Type B pancreatic cell (in vitro differentiated cells): ENCODE measurements at places on chromosomes 6 and 20. TPM values are rescaled to one million over a fixed set of nuclear protein-coding genes. Genes with fewer than 3 reads are reported as not detected.

Gene CTAGE9
- total RNA-seq = not detected in 2 replicates

DNA sequence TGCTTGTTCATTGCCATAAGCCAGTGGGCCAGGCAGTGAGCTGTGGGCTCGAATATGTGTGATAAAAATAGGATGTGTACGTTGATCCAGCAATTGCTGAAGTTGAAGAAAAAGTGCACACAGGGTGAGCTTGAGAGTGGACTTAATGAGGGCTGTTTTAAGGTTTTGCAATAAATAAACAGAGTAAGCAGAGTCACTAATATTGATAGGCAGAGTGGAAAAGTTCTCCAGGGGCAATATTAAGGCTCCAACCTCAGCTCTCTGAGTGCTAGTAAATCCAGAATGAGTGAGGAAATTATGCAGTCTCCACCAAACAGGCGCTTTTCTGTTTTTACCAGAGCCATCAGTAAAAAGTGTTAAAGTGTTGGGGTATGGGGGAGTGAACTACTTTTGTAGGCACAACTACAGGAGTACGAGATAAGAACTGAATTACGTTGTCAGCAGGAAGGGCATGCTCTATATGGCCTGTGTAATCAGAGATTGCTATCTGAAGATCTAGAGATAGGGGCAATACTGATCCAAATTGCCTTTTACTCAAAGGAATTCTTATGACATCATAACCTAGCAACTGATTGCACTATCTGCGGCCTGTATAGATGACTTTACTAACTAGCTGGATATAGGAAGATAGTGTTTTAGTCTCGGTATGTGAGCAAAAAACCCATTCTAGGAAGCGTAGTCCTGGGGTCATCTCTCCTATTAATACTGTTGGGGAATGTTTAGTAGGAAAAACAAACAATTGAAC is 7.6 kb upstream of the TBC1D20 start:
- H3K4me3 ChIP-seq = no peak overlapping the region
- DNase-seq = no peak
- peaks cover 17% of the 10 kb centered on the region for H3K36me3 ChIP-seq
- peaks cover under 1% of the 10 kb centered on the region for H3K27me3 ChIP-seq
- H3K4me1 ChIP-seq = no peaks in the 10 kb centered on the region

DNA sequence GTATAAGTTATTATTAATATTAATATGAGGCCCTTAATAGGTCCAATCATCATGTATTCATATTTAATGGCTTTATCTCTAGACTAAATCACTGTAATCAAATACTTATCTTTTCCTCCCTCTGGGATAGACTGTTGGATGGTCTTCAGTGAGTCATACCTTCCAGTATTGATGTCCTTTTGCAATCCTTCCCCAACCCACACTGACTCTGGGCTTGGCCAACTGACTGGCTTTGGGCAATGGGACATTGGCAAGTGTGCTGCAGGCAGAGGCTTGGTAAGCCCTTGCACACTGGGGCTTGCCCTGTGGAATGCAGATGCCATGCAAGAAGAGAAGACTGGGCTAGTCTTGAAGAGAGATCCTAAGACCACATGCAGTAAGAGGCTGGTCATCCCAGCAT is 136.6 kb downstream of the CCDC170 start:
- H3K4me3 ChIP-seq = no peak overlapping the region
- H3K27me3 ChIP-seq = no peaks in the 10 kb centered on the region

DNA sequence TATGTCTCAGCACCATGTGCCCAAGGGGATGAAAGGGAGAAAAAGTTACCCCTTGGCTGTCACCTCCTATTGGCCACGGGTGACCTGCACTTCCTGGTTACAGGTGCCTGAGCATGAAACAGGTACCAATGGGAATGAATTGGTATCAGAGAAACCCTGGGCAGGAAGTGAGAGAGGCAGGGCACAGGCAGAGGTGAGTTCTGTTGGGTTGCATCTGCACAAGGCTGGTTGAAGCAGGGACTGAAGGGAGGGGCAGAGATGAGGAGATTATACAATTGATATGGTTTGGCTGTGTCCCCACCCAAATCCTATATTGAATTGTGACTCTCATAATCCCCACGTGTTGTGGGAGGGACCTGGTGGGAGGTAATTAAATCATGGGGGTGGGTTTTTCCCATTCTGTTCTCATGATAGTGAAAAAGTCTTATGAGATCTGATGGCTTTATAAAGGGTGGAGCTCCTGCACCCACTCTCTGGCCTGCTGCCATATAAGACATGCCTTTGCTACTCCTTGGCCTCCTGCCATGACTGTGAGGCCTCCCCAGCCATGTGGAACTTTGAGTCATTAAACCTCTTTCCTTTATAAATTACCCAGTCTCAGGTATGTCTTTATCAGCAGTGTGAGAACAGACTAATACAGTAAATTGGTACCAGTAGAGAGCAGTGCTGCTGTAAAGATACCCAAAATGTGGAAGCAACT is 291.8 kb downstream of the LRFN2 start:
- peaks cover 12% of the 10 kb centered on the region for H3K27me3 ChIP-seq
- H3K27ac ChIP-seq = no peak overlapping the region
- no peak for DNase-seq
- no peaks in the 10 kb centered on the region for H3K36me3 ChIP-seq

DNA sequence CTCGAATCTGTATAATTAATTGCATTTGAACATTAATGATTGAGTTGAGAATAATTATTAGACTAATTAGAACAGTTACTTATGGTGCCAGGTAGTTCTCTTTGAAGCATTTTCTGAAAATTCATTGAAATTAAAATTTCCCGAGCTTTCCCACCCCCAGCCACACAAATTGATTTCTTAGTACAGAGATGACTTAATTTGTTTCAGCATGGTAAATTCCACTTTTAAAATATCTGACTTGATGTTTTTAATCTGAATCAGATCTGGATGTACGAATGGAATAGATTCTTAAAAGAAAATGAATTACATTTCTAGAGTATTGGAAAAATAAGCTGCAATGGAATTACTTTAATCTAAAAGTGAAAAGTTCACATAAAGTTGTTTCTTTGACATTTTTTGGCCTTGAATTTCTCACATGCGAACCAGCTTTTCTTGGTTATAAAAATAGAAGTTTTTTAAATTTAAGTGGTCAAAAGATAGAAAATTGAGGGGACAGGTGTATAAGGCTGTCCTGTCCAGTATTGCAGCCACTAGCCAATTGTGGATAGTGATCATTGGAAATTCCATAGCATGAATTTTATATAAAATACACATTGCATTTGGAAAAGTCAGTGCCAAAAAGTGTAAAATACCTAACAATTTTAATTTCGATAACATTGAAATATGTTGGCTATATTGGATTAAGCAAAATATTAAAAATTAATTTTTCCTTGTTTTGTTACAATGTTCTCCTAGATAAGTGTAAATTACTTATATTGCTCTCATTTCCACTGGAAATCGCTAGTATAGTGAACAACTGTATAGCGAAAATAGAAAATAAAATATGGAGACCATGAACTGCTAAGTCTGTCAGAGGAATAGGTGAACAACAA is 102.9 kb downstream of the OR2B2 start:
- H3K27ac ChIP-seq = peak overlapping the region; percentile 99
- H3K27me3 ChIP-seq = no peaks in the 10 kb centered on the region
- peak overlapping the region; percentile 98 for H3K4me3 ChIP-seq
- no peaks in the 10 kb centered on the region for H3K36me3 ChIP-seq
- peaks cover 32% of the 10 kb centered on the region for H3K4me1 ChIP-seq
- DNase-seq = no peak

GRCh38 chr6:154468760-154469159 is 41.7 kb downstream of the CNKSR3 start:
- no peak overlapping the region for H3K27ac ChIP-seq
- no peak for DNase-seq
- H3K36me3 ChIP-seq = peaks cover 23% of the 10 kb centered on the region
- H3K4me3 ChIP-seq = no peak overlapping the region
- H3K27me3 ChIP-seq = no peaks in the 10 kb centered on the region

DNA sequence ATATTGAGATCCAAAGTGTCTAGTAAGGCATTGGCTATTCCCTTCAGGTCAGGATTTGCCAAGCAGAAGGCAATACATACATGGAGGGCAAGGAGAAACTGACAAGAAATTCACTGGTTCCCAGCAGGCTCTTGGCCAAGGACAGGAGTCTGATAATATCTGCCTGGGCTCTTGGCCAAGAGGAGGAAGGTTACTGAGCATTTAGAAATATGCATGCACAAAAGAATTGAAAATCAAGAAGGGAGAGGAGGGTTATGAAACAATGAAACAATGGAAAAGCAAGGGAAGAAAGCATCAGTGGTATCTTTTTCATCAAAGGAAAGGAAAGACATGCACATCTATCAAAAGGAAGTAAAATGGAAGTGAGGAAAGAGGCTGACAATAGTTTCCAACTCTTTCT is 42.4 kb downstream of the ARHGAP18 start:
- H3K36me3 ChIP-seq = no peaks in the 10 kb centered on the region
- no peak overlapping the region for H3K27ac ChIP-seq
- no peak overlapping the region for H3K4me3 ChIP-seq
- no peak for DNase-seq
- H3K4me1 ChIP-seq = peaks cover 20% of the 10 kb centered on the region

GRCh38 chr6:110322874-110323242 is 35.3 kb downstream of the METTL24 start:
- H3K27me3 ChIP-seq = no peaks in the 10 kb centered on the region
- H3K4me3 ChIP-seq = peak overlapping the region; percentile 57
- H3K27ac ChIP-seq = peak overlapping the region; percentile 88
- no peaks in the 10 kb centered on the region for H3K36me3 ChIP-seq

DNA sequence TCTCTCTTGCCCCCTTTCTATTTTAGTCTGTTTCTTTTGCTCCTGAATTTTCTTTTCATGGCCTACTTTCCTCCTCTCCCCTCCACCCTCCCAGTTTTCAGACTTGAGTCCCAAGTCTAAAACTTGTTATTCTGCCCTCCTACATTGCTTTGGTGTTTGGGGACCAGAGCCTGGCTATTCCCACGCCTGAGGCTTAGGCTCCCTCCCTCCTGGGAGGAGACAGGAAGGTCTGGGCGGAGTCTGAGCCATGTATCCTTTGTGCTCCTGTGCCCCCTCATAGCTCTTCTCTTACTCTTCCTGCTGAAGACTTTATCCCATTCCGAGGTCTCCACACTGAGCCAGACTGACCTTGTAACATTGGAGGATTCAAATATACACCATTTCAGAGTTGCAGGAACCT is 69.5 kb downstream of the DAAM2 start:
- peaks cover 3% of the 10 kb centered on the region for H3K36me3 ChIP-seq
- no peak for DNase-seq
- no peaks in the 10 kb centered on the region for H3K27me3 ChIP-seq
- peaks cover 8% of the 10 kb centered on the region for H3K4me1 ChIP-seq
- H3K4me3 ChIP-seq = no peak overlapping the region

DNA sequence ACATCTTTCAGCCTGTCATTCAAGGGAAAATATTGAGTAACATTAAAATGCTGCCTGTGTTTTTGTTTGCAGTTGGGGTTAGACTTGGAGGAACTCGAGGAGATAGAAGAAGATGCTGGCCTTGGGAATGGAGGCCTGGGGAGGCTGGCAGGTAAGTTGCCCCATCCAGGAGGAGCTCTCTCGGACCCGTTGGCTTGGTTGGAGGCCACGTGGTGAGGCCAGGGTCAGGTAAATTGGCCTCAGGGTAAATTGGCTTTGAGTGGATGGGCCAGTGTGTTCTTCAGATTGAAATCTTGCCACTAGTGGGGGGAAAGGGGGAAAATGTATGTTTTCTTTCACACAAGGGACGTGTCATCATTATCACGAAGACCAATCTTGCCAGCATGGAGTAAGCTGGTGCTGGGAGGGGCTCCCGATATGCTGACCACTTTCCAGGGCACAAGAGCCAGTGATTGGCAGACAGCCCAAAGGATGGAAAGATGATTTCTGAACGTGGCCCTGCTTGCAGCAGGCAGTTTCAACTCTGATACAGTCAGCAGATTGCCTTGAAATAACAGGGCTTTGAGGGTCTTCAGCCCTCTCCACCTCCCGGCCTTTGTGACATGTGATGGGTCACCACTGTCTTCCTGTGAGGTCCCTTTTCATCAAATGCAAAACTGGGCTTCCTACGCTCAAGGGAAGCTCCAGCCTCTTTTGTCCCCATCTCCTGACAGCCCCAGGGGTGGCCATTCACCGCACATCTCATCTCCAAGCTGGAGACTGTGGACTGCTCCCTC is 21.4 kb downstream of the PYGB start:
- H3K36me3 ChIP-seq = peaks cover 11% of the 10 kb centered on the region
- H3K27ac ChIP-seq = no peak overlapping the region
- peak; percentile 27 for DNase-seq
- no peaks in the 10 kb centered on the region for H3K27me3 ChIP-seq

Gene IL17A
- total RNA-seq = 0.17 TPM in 1 of 2 replicates, not detected in the other

- DNase-seq = no peak
- peaks cover 18% of the 10 kb centered on the region for H3K36me3 ChIP-seq
- H3K4me3 ChIP-seq = no peak overlapping the region
- H3K27ac ChIP-seq = peak overlapping the region; percentile 29
- H3K27me3 ChIP-seq = no peaks in the 10 kb centered on the region
- H3K4me1 ChIP-seq = peaks cover 7% of the 10 kb centered on the region
Observed at GRCh38 chr6:169714595-169714994, 9.7 kb downstream of the PHF10 start.

Gene DNAH8
- total RNA-seq = 0.05 and 0.14 TPM in 2 replicates

- H3K4me1 ChIP-seq = no peaks in the 10 kb centered on the region
- no peak for DNase-seq
- H3K36me3 ChIP-seq = no peaks in the 10 kb centered on the region
- no peak overlapping the region for H3K27ac ChIP-seq
- no peaks in the 10 kb centered on the region for H3K27me3 ChIP-seq
- H3K4me3 ChIP-seq = no peak overlapping the region
Observed at GRCh38 chr6:48919555-48919954, 543.5 kb downstream of the MMUT start.

GRCh38 chr6:147793871-147794643 is 285.6 kb downstream of the SAMD5 start:
- H3K4me3 ChIP-seq = no peak overlapping the region
- no peak overlapping the region for H3K27ac ChIP-seq
- H3K4me1 ChIP-seq = no peaks in the 10 kb centered on the region
- H3K27me3 ChIP-seq = no peaks in the 10 kb centered on the region
- H3K36me3 ChIP-seq = no peaks in the 10 kb centered on the region

GRCh38 chr6:14326774-14327173 is 209.2 kb downstream of the CD83 start:
- H3K4me3 ChIP-seq = no peak overlapping the region
- H3K27me3 ChIP-seq = peaks cover 6% of the 10 kb centered on the region
- no peak overlapping the region for H3K27ac ChIP-seq

GRCh38 chr6:40535819-40536380 is 51.3 kb downstream of the LRFN2 start:
- H3K36me3 ChIP-seq = no peaks in the 10 kb centered on the region
- H3K27ac ChIP-seq = no peak overlapping the region
- no peak overlapping the region for H3K4me3 ChIP-seq
- peaks cover 13% of the 10 kb centered on the region for H3K4me1 ChIP-seq

DNA sequence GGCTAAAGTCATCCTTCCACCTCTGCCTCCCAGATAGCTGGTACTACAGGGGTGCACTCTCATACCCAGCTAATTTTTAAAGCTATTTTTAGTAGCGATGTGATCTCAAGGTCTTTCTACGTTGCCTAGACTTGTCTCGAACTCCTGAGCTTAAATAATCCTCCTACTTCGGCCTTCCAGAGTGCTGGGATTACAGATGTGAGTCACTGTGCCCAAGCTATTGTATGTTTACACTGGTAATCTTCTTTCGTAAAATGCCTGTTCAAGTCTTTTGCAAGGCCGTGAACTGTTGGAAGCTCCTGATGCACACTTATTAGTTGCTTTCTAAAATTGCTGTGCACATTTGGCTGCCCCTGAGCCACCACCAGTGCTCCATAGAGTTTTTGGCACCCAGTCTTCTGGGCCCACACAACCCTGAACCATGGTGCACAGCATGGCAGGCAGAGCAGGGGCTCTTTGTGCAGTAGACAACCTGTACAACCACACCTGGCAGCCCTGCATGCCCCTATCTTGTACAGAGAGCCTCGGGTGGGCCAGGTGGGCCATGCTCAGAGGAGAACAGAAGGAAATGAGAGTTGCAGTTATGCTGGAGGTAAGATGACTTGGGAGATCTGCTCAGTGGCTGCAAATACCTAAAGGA is 33.3 kb downstream of the PDRG1 start:
- H3K36me3 ChIP-seq = no peaks in the 10 kb centered on the region
- no peak for DNase-seq
- peaks cover 15% of the 10 kb centered on the region for H3K4me1 ChIP-seq
- H3K4me3 ChIP-seq = no peak overlapping the region
- peaks cover 4% of the 10 kb centered on the region for H3K27me3 ChIP-seq
